Activated T-cell treated with anti-CD3 and anti-CD28 coated beads for 1 hour (primary cell): ENCODE measurements at places on chromosomes 1 and 21.
A peak's percentile ranks its signal among the peaks of the same experiment; 100 is the strongest.

DNA sequence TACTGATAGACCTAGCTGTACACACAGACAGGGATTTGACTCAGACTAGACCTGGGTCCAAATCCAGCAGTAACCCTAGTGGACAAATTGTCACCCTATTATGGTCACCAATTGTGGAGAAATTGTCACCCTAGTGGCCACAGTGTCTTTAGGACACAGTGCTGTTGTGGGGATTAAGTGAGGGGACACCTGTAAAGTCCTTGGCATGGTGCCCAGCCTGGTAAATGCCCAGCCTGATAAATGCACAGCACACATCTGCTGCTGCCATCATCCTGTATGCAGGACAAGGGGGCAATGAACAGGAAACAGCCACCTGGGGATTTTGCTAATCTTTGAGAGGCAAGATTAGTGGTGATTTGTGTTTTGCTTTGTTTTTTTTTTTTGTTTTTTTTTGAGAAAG, 2.3 kb downstream of the TMEM61 start:
- no peak for DNase-seq

GRCh38 chr1:8889925-8890785, 11.7 kb upstream of the ENO1 start:
- DNase-seq: no peak

DNA sequence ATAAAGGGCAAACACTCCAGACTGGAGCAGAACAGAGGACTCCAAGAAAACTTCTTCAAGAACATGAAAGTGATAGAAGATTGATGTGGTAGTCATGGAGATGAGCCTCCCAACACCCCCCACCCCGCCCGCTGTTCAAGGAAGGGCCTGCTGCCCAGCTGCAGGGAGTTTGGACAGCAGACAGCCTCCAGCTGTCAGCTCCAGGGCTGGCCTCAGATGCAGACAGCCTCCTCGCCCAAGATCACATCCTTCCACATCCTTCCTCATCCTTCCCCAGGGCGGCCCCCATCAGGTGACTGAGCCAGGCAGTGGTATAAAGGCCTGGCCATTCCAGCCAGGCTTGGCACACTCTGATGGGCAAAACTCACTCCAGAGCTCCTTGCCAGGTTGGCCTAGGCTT, 24.6 kb downstream of the HMGN2 start:
- DNase-seq: no peak

DNA sequence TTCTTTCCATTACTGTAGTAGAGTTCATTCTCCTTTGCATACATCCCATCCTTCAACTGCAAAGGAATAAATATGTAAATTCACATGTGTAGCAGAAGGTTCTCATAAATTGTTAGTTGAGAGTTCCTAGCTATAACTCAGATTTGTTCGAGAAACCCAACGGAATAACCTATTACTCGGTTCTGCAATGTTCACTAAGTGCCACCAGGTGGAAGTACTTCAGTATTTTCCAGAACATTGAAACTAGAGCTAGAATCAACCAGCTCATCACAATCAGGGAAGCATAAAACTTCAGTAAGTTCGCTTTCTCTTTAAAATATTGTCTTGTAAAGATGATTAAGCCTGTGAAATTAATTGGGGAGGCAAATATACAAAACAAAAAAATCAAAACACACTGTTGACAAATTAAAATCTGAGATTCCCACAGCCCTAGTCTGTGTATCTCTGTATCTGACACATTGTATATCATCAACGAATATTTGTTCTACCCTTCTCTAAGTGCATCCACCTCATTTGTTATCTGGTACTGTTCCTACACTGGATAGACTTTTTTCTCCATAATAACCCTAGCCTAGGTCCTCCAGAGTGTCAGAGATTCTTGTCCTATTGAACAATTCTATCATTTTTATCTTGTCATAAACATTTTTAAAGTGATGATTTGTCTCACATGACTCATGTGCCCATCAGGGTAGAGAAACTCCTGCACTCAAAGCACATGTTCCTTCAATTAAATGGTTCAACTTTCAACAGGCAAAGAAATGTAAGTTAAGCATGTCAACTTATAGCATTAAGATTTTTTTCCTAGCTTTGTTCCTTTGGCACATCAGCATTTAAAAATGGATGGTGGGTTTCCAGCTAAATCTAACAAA, 31.9 kb downstream of the MROH9 start:
- DNase-seq: no peak

DNA sequence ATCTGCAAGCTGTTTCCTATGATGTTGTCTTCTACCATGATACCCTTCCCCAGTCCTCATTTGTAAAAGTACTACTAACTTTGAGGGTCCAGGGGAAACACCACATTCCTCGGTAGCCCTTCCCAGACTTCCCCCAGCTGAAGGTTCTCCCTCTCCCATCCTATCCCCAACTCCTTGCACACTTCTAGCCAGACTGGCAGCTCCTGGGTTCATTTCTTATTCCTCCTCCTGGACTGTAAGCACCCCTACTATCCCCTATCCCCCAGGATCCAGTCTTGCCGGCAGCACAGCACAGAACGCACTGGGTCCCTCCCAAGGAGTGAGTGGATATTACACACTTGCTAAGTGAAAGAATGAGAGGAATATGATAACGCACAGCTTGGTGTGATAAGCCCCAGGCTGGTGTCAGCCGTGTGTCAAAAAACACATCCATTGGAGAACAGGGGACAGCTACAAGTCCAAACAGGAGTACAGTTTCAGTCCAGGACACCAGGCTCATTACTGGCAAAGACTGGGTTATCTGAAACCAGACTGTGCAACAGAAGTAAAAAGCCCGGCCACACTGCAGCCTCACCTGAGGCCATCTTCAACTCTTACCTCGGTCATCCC, 100.2 kb downstream of the SSBP3 start:
- no peak for DNase-seq

GRCh38 chr1:41917835-41918449, 780 bp downstream of the HIVEP3 start:
- peak; percentile 24 for DNase-seq

DNA sequence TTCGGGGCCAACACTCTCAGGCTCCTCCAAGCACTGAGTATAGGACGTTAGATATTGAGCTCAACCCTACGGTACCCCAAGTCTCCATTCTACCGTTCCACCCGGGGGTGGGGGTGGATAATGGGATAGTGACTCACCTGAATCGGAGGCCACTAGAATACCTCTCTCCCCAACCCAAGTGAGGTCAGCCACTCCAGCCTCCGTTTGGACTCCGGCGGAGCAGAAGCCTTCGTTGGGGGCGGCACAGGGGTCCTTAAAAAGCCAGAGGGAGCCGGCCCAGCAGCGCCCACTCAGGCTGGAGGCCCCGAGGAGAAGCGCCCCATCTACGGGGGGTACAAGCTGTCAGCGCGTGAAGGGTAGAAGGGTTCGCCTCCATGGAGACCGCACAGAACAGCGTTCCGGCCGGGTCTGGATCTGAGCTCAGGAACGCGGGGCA, 556 bp downstream of the WDR77 start:
- no peak for DNase-seq

DNA sequence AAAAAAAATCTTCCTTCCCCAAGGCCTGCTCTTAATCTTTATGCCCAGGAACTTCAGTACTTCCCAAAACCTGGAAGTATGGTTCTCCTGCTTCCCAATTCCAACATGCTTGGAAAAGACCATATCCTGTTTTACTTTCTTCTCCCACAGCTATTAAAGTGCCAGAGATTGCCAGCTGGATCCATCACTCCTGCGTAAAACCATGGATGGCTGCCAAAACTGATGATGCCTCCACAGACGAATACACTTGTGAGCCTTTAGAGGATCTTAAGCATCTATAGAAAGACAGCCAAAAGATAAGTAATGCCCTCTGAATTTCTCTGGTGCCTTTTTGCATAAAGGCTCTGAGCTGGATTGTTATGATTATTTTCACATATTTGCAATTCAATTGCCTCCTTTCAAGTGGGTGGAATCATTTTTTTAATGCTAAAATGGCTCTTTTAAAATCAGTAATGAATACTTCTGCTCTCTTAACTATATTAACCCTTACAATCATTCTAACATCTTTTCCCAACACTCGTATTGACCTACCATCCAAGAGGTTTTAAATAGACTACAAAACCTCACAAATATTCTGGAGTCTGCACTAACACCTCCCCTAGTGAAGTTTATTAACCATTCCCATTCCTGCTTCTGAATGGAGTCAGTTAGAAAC, 1807.8 kb downstream of the BRINP3 start:
- DNase-seq: no peak

GRCh38 chr1:233960386-233960785, 55.9 kb downstream of the SLC35F3 start:
- DNase-seq: no peak

DNA sequence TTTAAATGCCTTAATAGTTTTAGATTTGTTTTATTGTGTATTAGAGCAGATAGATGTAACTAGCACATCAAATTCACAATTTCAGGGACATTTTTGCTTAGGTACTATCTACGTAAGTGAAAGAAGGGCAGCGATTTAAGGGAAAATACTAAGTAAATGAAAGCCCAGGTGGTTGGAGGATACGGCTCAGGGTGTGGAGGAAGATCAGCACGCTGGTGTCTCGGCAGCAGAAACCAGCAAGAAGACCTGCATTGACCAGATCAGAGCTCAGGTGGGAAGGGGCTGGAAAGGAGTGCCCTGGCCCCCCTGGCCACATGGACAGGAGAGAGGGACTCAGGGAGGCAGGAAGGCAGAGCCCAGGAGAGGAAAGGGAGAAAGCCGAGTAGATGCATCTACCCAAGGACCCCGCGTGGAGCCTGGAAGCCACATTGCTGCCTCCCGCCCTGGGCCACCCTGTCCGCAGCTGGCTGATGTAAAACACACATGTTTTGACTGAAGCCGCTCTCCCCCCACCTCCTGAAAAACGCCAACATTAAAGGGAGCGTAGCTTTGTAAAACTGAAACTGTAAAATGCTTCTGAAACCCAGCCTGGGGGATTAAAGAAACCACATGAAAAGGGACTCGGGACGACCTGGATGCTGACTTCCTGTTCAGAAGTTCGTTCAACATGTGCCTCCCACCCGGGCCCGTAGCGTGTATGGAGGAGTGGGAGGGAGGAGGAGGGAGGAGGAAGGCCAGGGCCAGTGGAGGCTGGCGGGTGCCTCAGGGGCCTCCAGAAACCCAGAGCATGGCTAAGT, 72.6 kb upstream of the TARDBP start:
- DNase-seq: no peak

- DNase-seq: no peak
Observed at GRCh38 chr1:205783904-205784303, 8.6 kb upstream of the RAB29 start.

DNA sequence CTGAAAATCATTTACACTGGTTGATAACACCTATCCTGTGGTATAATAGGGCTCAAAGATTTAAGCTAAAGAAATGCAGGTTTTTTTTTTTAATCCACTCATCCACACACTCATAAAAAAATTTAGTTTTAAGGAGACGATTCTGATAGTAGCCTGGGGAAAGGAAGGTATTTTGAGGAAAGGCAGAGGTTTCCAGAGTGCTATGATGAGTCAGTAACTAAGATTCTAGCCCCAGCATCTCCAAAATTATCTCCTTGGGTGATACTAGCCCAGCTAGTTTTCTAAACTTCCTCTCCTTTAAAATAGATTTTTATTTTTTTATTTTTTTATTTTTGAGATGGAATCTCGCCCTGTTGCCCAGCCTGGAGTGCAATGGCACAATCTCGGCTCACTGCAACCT, 20.7 kb downstream of the ASAP3 start:
- DNase-seq: no peak

GRCh38 chr1:234398849-234399381, 25.7 kb downstream of the COA6 start:
- DNase-seq: no peak

DNA sequence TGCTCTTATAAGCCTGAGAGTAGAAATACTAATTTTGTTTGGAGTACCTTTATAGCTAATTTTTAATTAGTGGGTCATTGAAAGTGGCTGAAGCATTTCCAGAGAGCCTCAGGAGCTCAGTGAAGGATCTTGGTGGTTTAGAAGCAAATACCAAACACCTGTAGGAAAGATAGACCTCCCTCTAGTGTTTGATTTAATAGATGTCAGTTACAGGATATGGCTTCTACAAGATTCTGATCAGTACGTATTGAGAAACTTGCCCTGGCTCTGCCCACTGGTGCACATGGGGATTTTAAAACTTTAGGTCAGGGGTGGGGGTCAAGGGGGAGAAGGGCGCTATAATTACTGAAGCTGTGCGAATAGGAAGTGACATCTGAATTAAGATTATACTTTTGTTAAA, 122.2 kb downstream of the POU2F1 start:
- no peak for DNase-seq

- no peak for DNase-seq
Observed at GRCh38 chr1:168476588-168477385, 67.0 kb downstream of the XCL2 start.

GRCh38 chr1:244970236-244970743, 105.9 kb upstream of the HNRNPU start:
- peak; percentile 53 for DNase-seq

- no peak for DNase-seq
Observed at GRCh38 chr1:66013371-66013770, 220.7 kb downstream of the PDE4B start.

- DNase-seq: no peak
Observed at GRCh38 chr1:10250663-10251062, 40.3 kb downstream of the KIF1B start.

GRCh38 chr21:44762221-44763049, 39.2 kb downstream of the UBE2G2 start:
- no peak for DNase-seq

GRCh38 chr21:42463861-42464515, 32.0 kb downstream of the RSPH1 start:
- peak; percentile 40 for DNase-seq

GRCh38 chr1:184518736-184519357, 132.0 kb downstream of the C1orf21 start:
- no peak for DNase-seq

- peak; percentile 23 for DNase-seq
Observed at GRCh38 chr1:241998412-241998921, 431 bp downstream of the MAP1LC3C start.

DNA sequence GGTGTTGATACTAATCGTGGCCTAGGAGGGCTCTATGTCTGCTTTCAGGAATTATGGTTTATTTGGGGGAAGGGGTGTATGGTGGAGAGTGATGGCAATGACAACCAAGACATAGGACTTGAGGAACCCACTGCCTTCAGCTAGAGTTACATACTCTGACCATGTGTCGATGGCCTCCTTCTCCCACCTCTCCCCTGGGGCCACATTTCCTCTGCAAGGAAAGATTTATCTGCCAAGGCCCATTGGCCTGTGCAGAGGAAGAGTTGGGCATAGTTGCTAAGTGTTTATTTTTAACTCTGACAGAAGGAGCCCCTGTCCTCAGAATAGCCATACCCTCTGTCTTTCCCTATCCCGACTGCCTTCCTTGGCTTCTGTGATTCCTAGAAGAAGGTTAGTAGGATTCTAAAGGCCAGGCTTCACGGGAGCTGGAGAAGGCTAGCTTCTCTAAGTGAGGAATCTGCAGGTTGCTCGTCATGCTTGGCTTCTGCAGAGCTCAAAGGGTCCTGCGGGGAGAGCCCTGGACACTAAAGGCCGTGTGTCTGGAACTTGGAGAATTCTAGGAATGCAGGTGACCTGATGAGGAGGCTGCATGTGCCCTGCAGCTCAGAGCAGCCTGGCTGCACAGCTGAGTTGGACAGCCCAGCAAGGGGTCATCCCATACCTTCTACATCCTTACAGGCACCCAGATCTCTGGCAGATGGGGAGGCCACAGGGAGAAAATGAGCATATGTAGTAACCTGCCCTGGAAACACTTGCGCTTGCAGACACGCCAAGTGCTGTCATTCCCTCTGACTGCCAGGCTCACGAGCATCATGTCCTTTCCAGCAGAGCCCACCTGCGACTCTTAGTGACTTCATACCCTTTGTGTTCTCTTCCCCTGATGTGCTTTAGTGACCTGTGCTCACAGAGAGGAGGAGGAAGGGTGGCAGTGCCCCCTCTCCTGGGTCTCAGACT, 9.7 kb downstream of the MAPKAPK2 start:
- DNase-seq: no peak

GRCh38 chr1:35561972-35562680, 4.5 kb downstream of the NCDN start:
- no peak for DNase-seq
